ENCODE measurements at places on chromosomes 7 and 10.

- no peak for DNase-seq
These were observed 6.9 kb downstream of the MMD2 start for GRCh38 chr7:4951903-4952636.

GRCh38 chr10:3811291-3811870 is 26.4 kb upstream of the KLF6 start:
- DNase-seq: no peak

DNA sequence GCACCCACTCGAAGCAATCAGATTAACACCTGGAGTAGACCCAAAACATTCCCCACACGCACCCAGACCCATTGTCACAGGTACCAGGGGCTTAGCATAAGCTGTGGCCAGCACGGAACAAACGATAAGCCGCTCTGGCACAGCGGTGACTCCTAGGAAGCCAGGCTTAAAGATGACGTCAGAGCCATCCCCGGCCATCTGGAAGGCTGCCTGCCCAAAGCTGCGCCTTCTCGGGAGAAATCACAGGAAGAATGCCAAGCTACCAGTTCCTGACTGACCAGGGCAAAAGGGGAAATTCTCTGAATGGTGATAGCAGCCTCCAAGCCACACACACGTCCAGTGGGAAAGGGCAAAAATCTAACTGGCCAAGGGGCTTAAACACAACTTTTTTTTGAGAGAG is 13.0 kb upstream of the WIPI2 start:
- no peak for DNase-seq

DNA sequence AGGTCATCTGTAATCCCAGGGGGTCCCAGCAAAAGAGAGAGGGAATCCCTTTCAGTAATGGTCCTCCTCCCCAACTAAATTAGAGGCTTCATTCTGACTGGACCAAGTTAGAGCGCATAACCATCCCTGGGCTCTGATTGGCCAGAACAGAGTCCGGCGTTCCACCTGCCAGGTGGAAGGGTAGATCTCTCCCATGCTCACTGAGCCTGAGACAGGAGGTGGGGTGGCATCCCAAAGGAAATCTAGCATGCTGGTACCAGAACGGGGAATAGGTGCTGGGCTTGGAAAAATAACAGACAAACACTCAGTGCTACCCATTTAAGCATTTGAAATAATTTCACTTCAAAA is 21.0 kb upstream of the TSPAN33 start:
- no peak for DNase-seq

DNA sequence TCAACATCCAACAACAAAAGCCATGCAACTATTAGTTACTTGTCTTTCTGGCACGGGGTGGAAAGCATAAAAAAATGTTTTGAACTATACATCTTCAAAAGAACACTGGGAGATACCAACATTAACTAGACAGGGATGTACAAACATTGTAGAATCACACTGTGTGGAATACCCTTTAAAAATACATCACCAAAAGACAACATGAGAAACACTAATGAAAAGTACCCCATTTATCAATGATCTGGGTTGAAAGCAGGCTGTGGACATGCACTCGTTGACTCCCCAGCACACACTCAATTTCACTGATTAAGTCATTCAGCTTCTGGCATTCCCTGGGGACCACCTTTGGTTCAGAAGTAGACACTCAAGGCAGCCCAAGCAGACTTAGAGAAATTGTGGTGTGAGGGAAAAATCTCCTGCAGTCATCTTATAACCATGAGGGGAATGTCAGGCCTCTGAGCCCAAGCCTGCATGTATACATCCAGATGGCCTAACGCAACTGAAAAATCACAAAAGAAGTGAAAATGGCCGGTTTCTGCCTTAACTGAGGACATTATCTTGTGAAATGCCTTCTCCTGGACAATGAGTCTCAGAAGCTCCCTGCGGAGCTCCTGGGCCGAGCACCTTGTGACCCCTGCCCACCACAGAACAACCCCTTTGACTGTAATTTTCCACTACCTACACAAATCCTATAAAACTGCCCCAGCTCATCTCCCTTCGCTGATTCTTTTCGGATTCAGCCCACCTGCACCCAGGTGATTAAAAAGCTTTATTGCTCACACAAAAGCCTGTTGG is 53.0 kb downstream of the CACUL1 start:
- no peak for DNase-seq

DNA sequence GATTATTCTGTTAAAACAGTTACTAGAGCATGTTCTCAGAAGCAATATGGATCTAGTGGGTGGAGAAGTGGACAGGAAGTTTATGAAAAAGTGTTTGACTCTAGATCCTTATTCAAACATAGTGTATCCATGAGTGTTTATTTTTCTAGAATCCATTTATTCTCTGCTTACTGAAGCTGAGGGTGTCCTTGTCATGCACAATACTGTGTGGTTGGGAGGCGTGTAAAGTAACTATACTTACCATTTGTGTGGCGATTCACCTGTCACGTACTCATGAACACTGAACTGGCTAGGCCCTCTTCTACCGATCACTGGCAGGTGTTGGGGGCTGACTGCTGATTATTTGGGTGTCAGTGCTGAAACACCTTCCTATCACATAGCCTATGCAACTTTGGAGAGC is 74.0 kb downstream of the POU6F2 start:
- DNase-seq: no peak

- DNase-seq: no peak
These were observed 178.5 kb downstream of the AMPH start for GRCh38 chr7:38452681-38453108.

Data from stimulated activated CD4-positive, alpha-beta T cell treated with anti-CD3 and anti-CD28 coated beads, TNF-alpha, amount 100 ng/mL, for 1 hour (primary cell).